ENCODE measurements at places on chromosomes 6 and 20.

DNA sequence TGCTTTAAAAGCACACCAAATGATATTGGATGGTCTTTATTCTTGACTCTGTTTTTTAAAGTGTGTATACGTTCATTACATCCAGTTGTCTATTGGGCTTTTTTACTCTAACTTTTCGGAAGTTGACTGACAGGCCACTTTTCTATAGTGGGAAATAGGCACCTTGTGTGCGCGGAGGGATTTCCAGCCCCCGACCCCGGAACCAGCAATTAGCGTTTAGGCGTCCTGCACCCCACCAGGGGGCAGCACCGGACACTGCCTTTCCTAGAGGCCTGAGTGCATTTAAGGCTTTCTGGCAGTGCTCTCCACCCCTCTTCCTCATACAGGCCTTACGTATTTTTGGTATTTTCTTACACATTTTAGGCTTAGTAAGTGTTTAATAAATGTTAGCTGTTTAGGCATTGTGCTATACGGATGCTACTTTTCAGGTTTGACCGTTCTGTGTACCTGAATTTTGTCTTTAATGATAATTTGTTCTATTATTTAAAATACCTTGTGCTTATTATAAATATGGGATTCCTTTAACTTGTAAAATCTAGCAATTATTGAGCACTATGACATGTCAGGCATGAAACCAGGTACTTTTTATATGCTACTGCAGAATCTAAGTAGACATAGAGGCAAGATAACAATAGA lies 231.8 kb downstream of the BCKDHB start:
- DNase-seq = peak; percentile 39

GRCh38 chr6:14026831-14027539 lies 90.6 kb upstream of the CD83 start:
- no peak for DNase-seq

- no peak for DNase-seq
These were observed 12.5 kb upstream of the PANK2 start for GRCh38 chr20:3876676-3877075.

GRCh38 chr6:75505424-75505823 lies 11.8 kb upstream of the FILIP1 start:
- no peak for DNase-seq

Measured in hematopoietic multipotent progenitor cell treated with erythropoietin and hydrocortisone succinate and interleukin-3 and kit ligand, for 17 days (in vitro differentiated cells).